ENCODE measurements at places on chromosomes 3 and 15.

GRCh38 chr3:134772591-134772990 is 22.5 kb upstream of the EPHB1 start:
- no peak for DNase-seq

DNA sequence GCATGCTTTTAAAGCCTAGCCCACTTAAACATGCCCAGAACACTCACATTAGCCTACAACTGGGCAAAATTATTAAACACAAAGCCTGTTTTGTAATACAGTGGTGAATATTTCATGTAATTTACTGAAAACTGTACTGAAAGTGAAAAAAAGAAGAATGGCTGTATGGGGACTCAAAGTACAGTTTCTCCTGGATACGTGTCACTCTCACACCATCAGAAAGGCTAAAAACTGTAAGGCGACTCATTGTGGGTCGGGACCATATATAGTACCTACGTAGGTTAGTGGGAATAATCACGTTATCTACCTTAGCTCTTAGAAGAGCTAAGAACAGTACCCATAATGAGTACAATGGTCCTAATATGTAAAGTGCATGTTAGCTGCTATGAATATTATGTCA is 80.2 kb upstream of the SPATA12 start:
- DNase-seq: no peak

DNA sequence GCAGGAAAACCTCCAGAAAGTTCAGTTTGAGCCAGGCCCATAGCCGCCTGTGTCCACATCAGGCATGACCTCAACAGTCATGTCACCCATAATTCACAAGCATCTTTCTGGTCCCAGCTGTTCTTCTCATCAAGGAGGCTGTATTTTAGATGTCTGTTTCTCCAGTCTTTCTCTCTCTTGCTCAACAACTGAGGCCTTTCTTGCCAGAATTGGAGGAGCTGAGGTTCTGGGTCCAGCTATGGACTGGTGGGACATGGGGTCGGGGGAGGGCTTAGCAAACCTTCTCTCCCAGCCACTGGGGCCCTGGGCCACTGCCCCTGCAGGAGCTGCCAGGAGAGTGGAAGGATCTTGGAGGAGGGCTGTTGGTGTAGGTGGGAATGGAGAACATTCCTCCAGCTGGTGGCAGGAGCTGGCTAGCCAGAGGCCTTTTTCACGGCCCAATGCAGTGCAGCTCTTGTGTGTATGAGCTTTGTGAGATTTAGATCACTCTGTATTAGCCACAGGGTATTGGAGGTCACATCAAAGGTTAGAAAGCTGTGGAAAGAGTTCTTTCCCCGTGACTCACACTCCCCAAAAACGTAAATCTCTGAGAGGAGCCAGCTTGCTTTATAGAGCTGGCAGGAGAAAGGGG is 23.5 kb downstream of the MAGEF1 start:
- no peak for DNase-seq

GRCh38 chr3:60289341-60290121 is 961.7 kb downstream of the FHIT start:
- no peak for DNase-seq

- no peak for DNase-seq
Measured at GRCh38 chr15:72176159-72176558, 21.4 kb downstream of the GRAMD2A start.

- peak; percentile 30 for DNase-seq
Measured at GRCh38 chr3:39191111-39191510, 1.3 kb downstream of the XIRP1 start.

DNA sequence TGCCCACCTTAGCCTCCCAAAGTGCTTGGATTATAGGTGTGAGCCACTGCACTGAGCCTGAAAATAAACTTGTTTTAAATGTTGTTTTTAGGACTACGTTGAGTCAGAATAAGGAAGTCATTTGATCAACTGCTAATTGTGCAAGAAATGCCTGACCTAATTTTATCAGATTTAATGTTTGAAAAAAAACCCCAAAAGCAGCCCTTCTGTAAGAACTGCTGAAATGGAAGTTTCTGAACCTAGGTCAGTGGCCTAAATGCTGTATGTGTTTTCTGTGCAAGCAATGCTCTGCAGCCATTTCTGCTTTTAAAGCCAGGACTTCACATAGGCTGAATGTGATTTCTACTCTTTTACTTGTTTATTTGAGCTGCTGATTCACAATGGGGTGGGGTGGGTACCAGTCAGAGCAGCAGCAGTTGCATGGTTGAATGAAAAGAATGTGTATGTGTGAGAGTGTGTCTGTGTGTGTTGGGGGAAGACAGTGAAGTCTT is 6.6 kb downstream of the GPX1 start:
- DNase-seq: no peak

DNA sequence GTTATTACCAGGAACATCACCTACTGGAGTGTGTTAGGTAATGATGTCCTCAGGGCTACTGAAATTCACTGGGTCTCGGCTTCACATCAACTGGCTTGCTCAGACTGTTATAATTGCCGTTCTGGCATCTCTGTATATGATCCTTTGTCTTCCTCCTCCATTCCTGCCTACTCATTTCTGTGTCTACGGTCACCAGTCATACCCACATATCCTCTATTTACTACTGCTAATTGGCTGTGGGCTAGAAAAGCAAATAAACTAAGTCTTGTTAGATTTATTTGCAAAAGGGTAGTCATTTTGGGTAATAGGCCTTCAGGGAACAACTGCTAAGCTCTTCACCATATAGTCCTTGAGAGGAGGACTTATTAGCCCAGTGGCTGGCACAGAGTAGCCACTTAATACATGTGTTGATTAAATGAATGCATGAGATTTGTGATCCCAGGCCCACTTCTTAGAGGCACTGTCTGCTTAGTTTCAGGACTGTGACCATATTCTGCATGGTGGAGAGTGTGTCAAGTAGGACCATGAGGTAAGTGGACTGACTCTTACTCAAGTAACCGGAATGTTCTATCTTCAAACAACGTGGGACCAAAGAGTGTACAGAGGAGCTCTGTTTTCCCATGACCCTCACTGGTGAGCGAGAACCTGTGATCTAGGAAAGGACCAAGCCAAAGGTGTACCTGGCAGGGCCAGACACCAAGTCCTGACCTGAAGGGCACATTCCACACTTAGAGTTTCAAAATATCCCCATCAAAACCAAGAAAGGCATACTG is 13.2 kb downstream of the ZDHHC3 start:
- DNase-seq: no peak

DNA sequence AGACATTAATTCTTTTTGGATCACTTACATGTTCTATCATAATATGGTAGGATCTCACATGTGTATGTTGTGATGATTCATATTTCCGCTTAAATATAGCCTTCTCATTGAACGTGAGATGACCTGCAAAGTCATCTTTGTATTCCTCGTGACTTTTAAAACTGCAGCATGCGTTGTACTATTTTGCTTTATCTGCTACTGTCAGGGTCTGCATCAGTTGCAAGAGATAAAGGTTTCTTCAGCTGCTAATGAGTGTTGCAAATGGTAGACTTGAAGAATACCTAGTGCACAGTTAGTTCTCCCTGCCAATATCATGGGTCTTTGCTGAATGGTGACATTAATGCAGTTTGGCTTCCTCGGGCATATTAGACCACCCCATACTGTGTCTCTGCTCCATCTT is 31.8 kb downstream of the REC114 start:
- DNase-seq: no peak

GRCh38 chr3:107189158-107189791 is 188.0 kb upstream of the CCDC54 start:
- peak; percentile 37 for DNase-seq

GRCh38 chr3:171755656-171756055 is 54.6 kb downstream of the PLD1 start:
- DNase-seq: no peak

DNA sequence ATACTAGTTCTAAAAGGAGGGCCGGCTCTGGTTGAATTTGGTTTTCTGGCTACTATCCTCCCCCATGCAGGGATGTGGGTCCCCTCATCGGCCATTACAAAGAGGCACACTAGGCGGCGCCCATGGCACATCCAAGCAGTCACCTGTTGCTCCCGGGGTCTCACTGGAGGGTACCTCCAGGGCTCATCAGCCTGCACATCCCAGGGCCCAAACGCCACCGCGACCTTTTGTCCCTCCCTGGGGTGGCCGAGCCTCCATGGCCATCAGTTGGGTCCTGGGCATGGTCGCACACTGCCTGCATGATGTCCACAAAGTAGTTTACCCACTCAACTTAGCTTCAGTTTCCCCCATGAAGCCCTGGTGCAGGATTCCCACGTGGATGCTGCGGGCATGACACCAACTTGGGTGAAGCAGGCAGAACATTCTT is 28.3 kb downstream of the IDH3A start:
- DNase-seq: peak; percentile 76

GRCh38 chr3:172782235-172782634 is 31.7 kb downstream of the ECT2 start:
- DNase-seq: no peak

DNA sequence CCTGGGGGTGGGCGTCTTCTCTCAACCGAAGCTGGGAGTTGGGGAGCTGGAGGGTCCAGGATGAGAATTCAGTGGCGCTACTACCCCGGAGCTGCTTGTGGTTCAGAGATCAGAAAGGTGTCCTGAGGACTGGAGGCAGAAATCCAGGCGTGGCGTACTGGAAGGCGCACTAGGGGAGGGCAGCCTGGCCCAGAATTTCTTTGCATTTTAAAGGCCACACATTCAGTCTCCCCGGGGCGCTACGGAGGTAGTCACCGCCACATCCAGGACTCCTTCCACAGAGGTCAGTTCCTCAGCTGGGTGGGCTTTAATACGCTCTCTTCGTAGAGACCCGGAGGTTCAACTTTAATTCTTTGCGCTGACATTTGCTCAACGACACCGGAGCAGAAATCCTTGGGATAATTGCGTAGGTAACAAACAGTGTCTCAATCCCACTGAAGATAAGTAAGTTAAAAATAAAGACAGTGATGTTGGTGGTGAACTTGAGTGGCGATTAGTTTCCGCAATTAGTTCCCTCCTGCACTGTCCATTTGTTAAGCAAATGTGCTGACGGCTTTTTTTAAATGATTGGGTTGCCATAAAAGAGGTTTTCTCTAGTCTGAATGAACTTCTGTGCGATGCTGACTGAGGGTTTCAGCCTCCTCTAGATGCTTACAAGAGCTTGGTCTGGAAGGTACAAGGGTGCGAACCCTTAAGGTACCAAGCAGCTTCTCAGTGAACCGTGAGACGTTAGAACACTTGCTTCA is 535 bp downstream of the MCTP2 start:
- DNase-seq: no peak

DNA sequence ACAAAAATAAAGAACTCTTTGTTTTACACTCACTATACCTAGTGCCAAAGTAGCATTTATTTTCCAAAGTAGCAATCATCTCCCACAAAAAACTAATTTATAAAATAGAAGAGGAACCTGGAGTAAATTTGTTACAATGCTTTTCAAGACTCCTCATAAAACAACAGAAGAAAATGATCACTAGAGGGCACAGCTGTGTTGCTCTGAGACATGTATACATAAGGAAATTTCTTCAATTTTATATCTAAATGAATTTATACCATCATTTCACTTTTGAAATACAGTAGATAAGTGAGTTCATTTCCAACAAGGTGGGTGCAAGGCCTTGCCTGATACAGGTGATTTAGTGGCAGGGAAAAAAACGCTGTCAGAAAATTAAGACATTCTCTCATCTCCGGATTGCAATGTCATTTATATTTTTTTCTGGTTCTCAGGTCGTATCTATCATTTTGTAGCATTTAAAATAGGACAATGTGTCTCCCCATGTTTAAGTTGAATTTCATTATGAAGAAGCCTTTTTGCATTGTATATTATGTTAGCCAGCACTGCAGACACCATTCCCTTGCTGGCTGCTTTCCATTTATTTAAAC is 25.3 kb upstream of the ARHGEF26 start:
- DNase-seq: peak; percentile 34

- DNase-seq: no peak
Measured at GRCh38 chr3:187669675-187670504, at the start of gene SST. Gene SST (minus strand): TSS chr3:187670394. CDS start chr3:187670291, 103 bp downstream.

DNA sequence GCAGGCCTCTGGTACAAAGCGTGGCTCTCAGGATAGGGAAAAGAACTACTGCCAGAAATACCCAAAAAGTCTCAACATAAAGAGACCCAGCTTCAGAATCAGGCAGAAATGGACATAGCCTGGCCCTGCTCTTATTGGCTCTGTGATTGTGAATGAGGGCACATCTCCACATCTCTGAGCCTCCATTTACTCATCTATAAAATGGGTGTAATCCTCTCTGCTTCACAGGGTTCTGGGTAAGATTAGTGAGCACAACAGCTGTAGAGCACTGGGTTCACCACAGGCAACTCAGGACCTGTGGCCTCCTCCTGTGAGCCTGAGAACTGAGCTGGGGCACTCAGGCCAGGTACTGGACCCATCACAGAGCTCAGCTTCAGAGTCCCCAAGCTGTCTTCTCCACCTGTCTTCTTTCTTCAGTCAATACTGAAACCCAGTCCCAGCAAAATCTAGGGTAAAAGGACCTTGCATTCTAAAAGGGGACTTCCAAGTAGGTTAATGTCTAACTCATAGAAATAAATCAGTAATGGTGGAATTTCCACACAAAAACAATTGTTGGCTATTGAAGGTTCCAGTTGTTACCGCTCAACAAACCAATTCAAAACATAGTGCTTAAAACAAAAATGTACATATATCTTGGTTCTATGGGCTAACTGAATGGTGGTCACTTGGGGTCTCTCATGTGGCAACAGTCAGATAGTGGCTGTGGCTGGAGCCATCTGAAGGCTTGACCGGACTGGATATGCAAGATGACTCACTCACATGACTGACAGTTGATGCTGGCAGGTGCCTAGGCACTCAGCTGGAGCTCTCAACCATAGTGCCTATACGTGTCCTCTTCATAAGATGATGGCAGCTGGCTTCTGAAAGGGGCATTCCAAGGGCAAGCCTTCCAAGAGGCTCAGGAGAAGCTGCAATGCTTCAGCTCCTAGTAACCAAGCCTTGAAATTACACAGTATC is 47.3 kb downstream of the TRIM42 start:
- DNase-seq: no peak

GRCh38 chr3:49703443-49703927 is 14.1 kb downstream of the RNF123 start:
- peak; percentile 77 for DNase-seq

- no peak for DNase-seq
Measured at GRCh38 chr15:56786966-56787365, 53.7 kb upstream of the ZNF280D start.

- no peak for DNase-seq
Measured at GRCh38 chr3:100647657-100648056, 38.3 kb downstream of the ADGRG7 start.

- no peak for DNase-seq
Measured at GRCh38 chr3:101994386-101994785, 145.1 kb downstream of the NFKBIZ start.

- peak; percentile 73 for DNase-seq
Measured at GRCh38 chr3:73080216-73080966, 18.9 kb downstream of the EBLN2 start.

- DNase-seq: no peak
Measured at GRCh38 chr3:59940718-59941117, 890.9 kb upstream of the CFAP20DC start.

GRCh38 chr15:60804986-60805949 is 326.3 kb upstream of the ICE2 start:
- no peak for DNase-seq
